ENCODE measurements at places on chromosomes 5 and 9.

- no peak for DNase-seq
- H3K36me3 ChIP-seq, result no peaks in the 10 kb centered on the region
- no peak overlapping the region for H3K27ac ChIP-seq
- H3K27me3 ChIP-seq, result no peaks in the 10 kb centered on the region
- no peak overlapping the region for H3K4me3 ChIP-seq
Measured at GRCh38 chr5:91219091-91219802, 163.9 kb downstream of the ARRDC3 start.

- H3K4me3 ChIP-seq, result no peak overlapping the region
- no peak for DNase-seq
- no peaks in the 10 kb centered on the region for H3K36me3 ChIP-seq
Measured at GRCh38 chr5:93054424-93055163, 526.4 kb downstream of the NR2F1-AS1 start.

GRCh38 chr5:131495536-131496399 is 139.3 kb downstream of the RAPGEF6 start:
- no peaks in the 10 kb centered on the region for H3K27me3 ChIP-seq
- no peak overlapping the region for H3K27ac ChIP-seq
- no peak overlapping the region for H3K4me3 ChIP-seq
- H3K4me1 ChIP-seq, result no peaks in the 10 kb centered on the region

- H3K36me3 ChIP-seq, result no peaks in the 10 kb centered on the region
- H3K27me3 ChIP-seq, result no peaks in the 10 kb centered on the region
- DNase-seq, result no peak
- H3K4me1 ChIP-seq, result peaks cover 23% of the 10 kb centered on the region
- no peak overlapping the region for H3K4me3 ChIP-seq
Measured at GRCh38 chr9:15243081-15243480, 63.9 kb downstream of the TTC39B start.

- DNase-seq, result no peak
- H3K4me1 ChIP-seq, result no peaks in the 10 kb centered on the region
- H3K36me3 ChIP-seq, result no peaks in the 10 kb centered on the region
- no peak overlapping the region for H3K4me3 ChIP-seq
Measured at GRCh38 chr5:108432024-108432423, 50.1 kb upstream of the FBXL17 start.

- DNase-seq, result no peak
- no peak overlapping the region for H3K4me3 ChIP-seq
- no peaks in the 10 kb centered on the region for H3K27me3 ChIP-seq
- H3K27ac ChIP-seq, result no peak overlapping the region
- H3K4me1 ChIP-seq, result peaks cover 15% of the 10 kb centered on the region
- H3K36me3 ChIP-seq, result no peaks in the 10 kb centered on the region
Measured at GRCh38 chr5:125323613-125324012, 577.2 kb upstream of the ZNF608 start.

- H3K27ac ChIP-seq, result no peak overlapping the region
- H3K4me1 ChIP-seq, result no peaks in the 10 kb centered on the region
- DNase-seq, result no peak
- H3K27me3 ChIP-seq, result peaks cover under 1% of the 10 kb centered on the region
Measured at GRCh38 chr5:90615355-90615754, 56.8 kb downstream of the ADGRV1 start.

DNA sequence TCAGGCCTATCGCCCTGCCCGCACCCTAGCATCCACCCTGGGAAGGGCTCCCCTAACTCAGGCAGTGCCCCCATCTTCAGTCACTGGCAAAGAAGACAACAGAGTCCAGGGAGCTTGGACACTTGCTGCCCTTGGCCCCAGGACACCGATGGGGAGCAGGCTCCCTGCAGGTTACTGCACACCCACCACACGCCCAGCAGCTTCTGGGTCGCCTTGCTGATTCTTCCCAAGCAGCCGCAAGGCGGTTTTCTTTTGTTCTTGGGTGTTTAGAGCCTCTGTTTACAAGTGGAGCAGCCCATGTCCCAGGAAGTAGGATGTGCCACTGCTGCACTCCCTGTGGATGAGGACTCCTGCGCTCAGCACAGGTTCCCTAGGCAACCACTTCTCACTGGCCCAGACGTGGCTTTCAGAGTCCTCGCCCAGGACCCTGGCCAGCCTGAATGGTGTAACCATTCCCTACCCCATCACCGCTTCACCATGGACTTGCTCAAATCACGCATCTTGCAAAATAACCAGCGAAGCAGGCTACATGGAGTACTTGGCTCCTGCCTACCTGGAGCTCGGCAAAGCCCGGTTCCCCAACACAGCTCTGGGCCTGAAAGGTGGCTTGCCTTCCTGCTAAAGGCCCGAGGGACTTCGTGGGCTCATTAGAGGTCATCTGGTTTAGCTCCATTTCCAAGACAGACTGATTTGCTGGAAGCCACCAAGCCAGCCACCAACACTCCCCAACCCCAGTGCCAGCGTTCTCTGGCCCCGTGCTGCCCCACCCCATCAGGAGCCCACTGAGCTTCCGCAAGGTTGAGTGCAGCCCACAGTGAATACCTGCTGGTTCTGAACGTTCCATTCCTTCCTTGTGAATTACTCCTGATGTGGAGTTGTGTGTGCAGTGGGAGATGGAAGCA is 60.0 kb downstream of the PSMB7 start:
- no peak overlapping the region for H3K4me3 ChIP-seq
- no peaks in the 10 kb centered on the region for H3K27me3 ChIP-seq
- no peak for DNase-seq
- peaks cover 31% of the 10 kb centered on the region for H3K36me3 ChIP-seq

GRCh38 chr9:131395157-131396098 is 1.5 kb downstream of the PRRC2B start:
- H3K27ac ChIP-seq, result peak overlapping the region; percentile 98
- no peaks in the 10 kb centered on the region for H3K36me3 ChIP-seq
- H3K4me3 ChIP-seq, result peak overlapping the region; percentile 78

GRCh38 chr5:33068786-33069185 is 357.7 kb downstream of the NPR3 start:
- DNase-seq, result no peak
- no peaks in the 10 kb centered on the region for H3K36me3 ChIP-seq
- H3K4me3 ChIP-seq, result no peak overlapping the region
- no peaks in the 10 kb centered on the region for H3K4me1 ChIP-seq
- H3K27me3 ChIP-seq, result no peaks in the 10 kb centered on the region

DNA sequence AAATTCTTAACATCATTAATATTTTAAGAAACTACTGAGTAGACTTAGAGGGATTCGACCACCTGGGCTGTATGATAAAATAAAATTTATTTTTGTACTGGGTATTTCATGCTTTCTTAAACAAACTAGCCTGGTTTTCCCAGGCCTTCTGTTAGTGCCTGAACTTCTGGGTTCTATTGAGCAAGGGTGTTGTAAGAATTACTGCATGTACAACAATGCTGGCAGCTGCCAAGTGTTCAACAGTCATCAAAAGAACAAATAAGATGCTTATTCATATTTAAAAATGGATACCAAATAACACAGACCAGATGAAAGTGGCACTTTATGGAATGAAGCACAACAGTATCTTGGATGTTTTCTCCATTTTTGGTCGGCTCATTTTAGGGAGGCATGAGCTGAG is 123.2 kb upstream of the FBXL7 start:
- DNase-seq, result no peak
- H3K4me3 ChIP-seq, result no peak overlapping the region
- H3K27ac ChIP-seq, result no peak overlapping the region

GRCh38 chr5:113273948-113274347 is 160.8 kb downstream of the TSSK1B start:
- H3K4me3 ChIP-seq, result no peak overlapping the region
- DNase-seq, result no peak
- H3K27ac ChIP-seq, result no peak overlapping the region
- H3K27me3 ChIP-seq, result no peaks in the 10 kb centered on the region
- no peaks in the 10 kb centered on the region for H3K36me3 ChIP-seq

DNA sequence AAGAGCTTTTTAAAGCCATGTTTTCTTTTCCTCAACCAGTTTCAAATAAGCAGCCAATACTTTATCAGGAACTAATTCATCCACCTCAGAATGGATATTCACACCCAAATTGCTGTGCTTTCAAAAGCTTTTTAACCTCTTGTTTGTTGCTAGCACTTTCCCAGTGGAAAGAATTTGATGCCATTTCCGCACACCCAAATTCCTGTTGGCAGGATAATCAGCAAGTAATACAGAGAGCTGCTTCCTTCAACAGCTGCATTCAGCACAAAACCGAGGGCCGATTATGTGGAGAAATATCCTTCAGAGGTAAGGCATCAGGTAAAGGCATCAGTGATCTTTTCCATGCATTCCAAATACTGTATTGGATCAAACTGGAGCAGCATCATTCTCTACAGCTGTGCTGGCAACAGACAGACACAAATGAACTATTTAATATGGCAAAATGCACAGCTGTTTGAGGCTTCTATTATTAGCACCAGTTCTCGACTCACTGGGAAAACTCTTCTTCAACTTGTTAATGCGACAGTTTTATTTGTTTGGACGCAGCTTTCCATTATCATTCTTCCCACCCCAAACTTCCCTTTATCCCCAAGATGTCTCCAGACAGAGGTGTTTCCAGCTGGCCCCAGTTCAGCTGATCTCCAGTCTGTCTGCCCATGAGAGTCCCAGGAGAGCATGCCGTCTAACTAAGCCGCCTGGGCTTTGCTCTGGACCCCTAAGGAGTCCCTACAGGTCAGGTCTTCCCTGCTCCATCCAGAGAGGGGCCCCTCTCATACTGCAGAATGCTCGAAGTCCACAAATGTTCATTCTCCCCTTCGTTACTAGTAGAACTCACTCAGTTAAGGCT is 22.2 kb upstream of the MGAT1 start:
- H3K27ac ChIP-seq, result peak overlapping the region; percentile 37
- DNase-seq, result peak; percentile 53
- H3K4me3 ChIP-seq, result no peak overlapping the region
- no peaks in the 10 kb centered on the region for H3K36me3 ChIP-seq
- peaks cover 38% of the 10 kb centered on the region for H3K4me1 ChIP-seq

DNA sequence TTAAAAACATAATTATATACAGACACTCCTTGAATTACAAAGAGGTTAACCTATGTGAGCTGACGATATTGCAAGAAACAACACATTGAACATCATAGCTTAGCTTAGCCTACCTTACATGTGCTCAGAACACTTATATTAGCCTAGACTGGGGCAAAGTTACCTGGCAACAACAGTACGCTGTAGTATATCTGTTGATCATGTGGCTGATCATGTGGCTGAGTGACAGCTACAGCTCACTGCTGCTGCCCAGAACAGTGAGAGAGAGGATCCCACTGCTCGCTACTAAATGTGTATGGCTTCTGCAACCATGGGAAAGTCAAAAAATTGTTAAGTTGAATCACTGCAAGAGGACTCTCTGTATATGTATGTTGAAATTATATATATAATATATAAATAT is 169.9 kb downstream of the CDH9 start:
- no peaks in the 10 kb centered on the region for H3K36me3 ChIP-seq
- H3K4me1 ChIP-seq, result no peaks in the 10 kb centered on the region
- no peak for DNase-seq
- H3K27me3 ChIP-seq, result no peaks in the 10 kb centered on the region
- no peak overlapping the region for H3K4me3 ChIP-seq
- H3K27ac ChIP-seq, result no peak overlapping the region

- no peaks in the 10 kb centered on the region for H3K36me3 ChIP-seq
- H3K27ac ChIP-seq, result no peak overlapping the region
- no peak for DNase-seq
- no peak overlapping the region for H3K4me3 ChIP-seq
- H3K27me3 ChIP-seq, result no peaks in the 10 kb centered on the region
Measured at GRCh38 chr9:121696930-121697329, 45.5 kb downstream of the DAB2IP start.

GRCh38 chr5:66039296-66039695 is 104.8 kb upstream of the SREK1 start:
- no peaks in the 10 kb centered on the region for H3K27me3 ChIP-seq
- H3K27ac ChIP-seq, result no peak overlapping the region
- no peak for DNase-seq
- peaks cover 9% of the 10 kb centered on the region for H3K4me1 ChIP-seq

DNA sequence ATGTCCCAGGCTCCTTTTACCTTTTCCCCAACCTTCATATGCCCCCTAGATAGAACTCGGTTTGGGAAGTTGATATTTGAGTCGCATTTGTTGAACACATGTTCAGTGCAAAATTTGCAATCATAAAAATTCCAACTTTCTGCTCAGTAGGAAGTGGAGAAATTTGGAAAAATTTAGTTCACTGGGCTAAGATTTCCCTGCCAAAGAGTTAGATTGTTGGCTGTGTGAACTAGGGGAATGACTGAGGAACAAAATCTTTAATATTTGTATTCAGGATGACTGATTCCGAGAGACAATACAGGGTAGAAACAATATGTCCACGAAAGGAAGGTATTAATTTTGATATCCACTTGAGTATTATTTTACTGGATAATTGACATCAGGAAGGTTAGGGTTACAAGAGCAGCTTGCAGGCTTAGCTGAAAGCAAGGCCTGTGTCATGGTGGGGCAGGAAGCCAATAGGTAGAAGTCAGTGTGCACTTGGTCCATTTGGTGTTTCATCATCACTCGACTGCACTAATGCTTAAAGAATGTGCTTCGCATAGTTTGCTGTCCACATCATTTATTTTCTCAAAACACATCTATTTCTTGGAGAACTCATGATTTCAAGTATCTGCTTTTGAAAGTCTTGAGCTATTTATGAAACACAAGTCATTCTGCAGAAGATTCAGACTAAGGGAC is 59.4 kb upstream of the GNA14 start:
- H3K4me1 ChIP-seq, result no peaks in the 10 kb centered on the region
- no peak overlapping the region for H3K4me3 ChIP-seq
- H3K27me3 ChIP-seq, result no peaks in the 10 kb centered on the region
- H3K36me3 ChIP-seq, result no peaks in the 10 kb centered on the region
- no peak for DNase-seq
- H3K27ac ChIP-seq, result peak overlapping the region; percentile 10

- H3K4me3 ChIP-seq, result no peak overlapping the region
- no peaks in the 10 kb centered on the region for H3K27me3 ChIP-seq
- no peak for DNase-seq
- H3K4me1 ChIP-seq, result no peaks in the 10 kb centered on the region
- H3K36me3 ChIP-seq, result no peaks in the 10 kb centered on the region
- no peak overlapping the region for H3K27ac ChIP-seq
Measured at GRCh38 chr9:83554278-83554677, 16.1 kb upstream of the FRMD3 start.

DNA sequence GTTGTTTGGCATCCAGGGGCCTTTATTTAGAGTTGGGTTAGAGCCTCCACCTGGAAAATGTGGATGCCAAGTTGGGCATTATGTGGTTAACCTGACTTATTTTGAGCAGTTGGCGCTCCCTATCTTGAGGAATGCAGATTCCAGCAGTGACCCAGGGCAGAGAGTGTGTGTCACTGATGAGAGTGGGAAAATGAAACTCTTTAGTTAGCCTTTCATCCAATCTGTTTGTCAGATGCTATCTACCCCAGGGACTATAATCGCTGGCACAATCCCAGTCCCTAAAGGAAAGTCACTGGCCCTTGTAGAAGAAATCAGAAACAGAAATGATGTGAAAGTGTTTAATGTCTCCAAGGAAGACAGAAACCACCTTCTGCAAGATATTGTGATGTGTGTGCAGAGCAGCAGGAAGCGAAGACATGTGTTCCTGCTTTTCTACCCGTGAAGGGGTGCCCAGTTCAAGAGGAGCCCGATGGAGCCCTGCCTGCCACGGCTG is 10.2 kb upstream of the STING1 start:
- no peaks in the 10 kb centered on the region for H3K36me3 ChIP-seq
- no peak overlapping the region for H3K4me3 ChIP-seq
- peaks cover 12% of the 10 kb centered on the region for H3K4me1 ChIP-seq
- peak overlapping the region; percentile 52 for H3K27ac ChIP-seq

Measured in esophagus muscularis mucosa (tissue), 4 donors.